ENCODE measurements at places on chromosomes 3 and 15.

- DNase-seq, result no peak
Observed at GRCh38 chr3:55483196-55484095, 3.7 kb downstream of the WNT5A start.

DNA sequence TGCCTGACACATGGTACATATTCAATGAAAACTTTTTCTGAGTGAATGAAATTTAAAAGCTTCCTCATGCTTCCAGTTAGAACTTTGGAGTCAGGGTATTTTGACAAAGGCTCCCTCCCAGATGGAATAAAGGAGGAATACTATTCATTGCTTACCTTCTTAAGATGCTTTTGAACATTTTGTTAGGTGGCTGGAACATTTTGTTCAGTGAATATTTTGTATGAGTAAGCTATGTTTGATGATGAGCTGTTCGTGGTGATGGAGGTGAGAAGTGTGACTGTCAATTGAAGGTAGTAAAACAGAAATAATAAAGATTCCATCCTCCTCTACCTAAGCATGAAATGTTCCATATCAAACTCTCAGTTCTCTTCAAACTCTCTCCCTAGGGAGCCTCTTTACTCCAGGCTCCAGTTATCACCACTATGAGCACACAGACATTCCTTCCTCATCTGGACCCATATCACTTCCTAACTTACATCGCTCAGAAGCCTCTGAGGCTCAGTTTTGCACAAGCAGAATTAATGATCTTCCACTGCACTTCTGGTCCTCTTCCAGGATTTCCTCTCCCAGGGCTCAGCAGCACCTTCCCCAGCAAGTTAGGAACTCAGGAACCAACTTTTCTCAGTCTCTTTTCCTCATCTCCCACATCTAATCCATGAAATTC, 2.5 kb upstream of the AQP9 start:
- DNase-seq, result no peak

DNA sequence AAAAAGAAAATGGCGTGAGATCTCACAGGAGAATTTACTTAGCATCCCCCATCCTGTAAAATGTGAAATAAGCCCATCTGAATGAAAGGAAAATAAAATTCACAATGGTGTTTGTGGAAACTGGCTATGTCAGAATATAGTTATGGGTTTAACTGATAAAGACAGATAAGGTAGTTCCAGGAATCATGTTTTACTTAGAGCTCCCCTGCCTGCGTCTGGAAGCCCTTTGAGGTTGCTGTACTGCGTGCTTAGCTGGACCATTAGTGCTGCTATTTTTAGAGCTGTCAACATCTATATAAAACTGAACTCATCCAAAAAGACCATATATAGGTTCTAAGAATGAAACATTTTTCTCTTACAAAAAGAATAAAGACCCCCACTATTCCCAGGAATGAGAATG, 130.8 kb downstream of the LSAMP start:
- DNase-seq, result no peak

- no peak for DNase-seq
Observed at GRCh38 chr15:27744641-27745040, 354.5 kb downstream of the OCA2 start.

DNA sequence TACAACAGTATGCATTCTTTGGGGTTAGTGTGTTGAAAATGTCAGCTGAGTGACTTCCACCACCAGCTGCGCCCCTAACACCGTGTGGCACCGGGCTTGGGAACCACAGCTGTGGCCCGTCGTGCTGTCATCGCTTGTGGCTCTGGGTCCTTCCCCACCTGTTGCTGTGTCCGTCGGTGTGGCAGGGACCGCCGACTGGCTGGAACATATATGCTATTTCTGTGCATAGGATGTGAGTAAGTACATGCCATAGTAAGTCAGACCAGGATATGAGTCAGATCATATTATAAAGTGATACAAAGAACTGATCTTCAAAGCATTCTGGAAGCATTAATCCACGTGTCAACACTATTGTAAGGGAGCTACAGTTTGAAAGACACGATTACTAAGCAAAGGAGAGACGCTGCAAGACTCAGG, 31.9 kb downstream of the EHD4 start:
- DNase-seq, result no peak

- DNase-seq, result no peak
Observed at GRCh38 chr3:58899159-58899952, 150.5 kb downstream of the CFAP20DC start.

DNA sequence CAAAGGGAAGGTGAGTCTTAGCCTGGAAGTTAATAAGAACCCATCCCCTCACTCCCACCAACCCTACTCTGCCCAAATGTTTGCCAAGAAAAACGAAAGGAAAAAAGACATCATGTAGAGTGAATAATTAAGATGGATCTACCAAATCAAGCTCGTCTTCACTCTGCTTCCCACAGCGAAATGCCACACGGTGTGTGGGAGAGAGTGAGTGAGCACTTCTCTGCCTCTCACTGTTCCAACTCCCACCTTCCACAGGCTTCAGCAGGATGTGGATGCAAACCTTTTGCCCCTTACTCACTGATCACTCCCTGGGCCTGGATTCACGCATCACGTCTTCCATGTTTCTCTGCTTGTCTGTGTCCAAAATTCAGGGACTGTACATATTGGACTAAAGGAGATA, 85.4 kb downstream of the WDR76 start:
- no peak for DNase-seq

DNA sequence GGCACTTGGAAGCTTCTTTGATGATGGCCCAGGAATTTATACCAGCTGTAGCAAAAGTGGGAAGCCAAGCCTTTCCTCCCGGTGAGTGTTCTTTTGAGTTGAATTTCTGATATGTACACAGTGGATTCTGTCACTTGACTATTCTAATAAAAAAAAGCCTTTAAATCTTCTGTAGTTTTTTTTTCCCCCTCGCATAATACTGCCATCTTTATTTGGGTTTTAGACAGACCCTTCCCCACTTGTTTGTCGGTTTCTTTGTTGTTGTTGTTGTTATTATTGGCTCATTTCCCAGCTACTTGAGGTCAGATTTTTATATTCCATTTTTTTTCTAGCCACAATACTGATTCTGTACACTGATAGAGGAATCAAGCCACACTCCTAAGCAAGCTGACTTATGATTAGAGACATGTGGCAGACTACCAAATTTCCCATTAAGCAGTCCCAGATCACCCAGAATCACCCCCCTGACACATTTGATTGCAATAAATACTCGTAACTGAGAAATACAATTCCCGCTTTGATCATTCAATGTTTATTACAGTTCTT, 122.4 kb upstream of the IL12A start:
- DNase-seq, result no peak

DNA sequence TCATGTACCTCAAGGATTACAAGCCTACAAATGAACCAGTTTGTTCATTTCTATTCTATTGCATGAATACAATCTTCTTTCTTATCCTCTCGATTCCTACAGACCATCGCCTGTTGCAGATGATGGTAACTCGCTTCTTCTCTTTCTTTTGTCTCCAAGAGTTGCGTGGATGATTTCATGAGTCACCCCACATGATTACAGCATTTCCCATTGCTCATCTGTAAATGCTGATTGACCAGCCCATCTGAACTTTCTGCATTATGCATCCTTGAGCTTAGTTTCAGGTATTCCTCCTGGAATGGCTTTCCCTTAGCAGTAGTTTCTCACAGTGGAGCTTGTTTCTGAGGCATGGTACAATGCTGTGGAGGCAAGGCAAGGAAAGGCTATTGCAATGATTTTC, 109.6 kb upstream of the TOPAZ1 start:
- no peak for DNase-seq

DNA sequence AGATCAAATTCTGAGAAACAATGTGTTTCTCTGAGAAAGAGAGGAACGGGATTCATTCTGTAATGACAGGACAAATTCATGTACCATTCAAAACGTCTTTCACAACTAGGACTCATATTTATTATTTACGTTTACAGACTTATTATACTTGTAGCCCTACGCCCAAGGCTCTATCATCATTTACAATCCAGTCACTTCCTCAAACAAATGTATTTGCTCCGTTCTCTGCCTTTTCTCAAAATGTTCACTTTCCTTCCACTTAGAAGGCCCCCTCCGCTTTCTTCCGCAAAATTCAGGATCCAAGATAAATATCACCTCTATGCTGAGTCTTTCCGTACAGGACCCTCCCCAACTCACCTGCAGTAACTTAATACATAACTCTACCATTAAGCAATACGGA, 745 bp downstream of the RSL24D1 start:
- DNase-seq, result no peak

DNA sequence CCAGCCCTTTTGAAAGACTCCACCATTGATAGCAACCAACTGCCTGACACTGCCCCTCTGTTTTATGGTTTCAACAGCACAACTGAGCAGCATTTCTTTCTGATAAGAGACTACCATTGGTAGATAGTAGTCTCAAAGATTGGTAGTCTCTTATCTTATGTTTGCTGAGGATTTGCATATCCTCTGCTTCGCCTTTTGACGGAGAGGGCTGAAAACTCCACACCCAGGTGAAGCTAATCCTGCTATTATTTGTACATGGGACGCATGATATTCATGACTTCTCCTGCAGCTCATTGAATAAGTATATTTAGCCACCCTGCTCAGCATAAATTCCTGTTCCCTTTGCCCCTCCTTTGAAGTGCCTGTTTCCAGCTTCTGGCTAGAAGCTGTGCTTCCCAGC, 119.4 kb upstream of the STRIT1 start:
- DNase-seq, result no peak

GRCh38 chr3:65665915-65666314, 372.8 kb downstream of the MAGI1 start:
- no peak for DNase-seq

DNA sequence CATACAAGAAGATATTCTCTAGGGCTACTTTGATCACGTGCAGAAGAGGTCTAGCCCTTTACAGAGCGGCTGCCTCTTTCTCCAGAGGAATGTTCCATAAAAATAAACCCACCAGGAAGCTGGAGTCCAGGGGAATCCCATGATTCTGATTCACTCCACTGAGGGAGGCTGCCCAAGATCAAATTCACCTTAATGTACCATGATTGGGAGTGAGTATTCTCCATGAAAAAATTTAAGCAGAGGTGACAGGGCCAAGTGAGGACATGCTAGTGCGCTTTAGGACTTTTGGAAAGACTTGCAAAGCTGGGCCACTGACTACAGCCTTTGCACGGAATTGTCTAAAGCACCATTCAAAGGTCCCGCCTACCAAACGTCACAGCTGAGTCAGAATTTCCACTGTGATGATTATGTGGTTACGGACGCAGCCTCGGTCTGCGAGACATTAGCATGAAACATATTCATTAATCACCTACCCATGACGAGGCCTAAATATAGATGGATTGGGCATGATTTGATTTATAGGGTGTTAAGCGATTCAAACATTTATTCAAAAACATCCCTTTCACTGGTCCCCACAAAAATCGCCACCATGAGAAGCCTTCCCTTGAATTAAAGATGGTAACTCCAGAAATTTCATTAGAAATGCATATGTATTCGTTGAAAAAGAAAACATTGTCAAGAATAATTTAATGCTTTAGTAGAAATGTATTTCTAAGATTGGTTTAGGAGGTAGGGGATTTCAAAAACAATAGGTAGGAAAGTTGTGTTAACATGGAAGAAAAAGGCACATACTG, 152.6 kb downstream of the GREM1 start:
- DNase-seq, result no peak

GRCh38 chr15:100786139-100786531, 93.5 kb upstream of the ALDH1A3 start:
- DNase-seq, result no peak

- DNase-seq, result no peak
Observed at GRCh38 chr3:14391033-14391432, 11.4 kb upstream of the SLC6A6 start.

GRCh38 chr15:58016581-58017175, 48.8 kb downstream of the ALDH1A2 start:
- DNase-seq, result no peak

GRCh38 chr3:15804553-15805095, 6.8 kb upstream of the ANKRD28 start:
- no peak for DNase-seq

DNA sequence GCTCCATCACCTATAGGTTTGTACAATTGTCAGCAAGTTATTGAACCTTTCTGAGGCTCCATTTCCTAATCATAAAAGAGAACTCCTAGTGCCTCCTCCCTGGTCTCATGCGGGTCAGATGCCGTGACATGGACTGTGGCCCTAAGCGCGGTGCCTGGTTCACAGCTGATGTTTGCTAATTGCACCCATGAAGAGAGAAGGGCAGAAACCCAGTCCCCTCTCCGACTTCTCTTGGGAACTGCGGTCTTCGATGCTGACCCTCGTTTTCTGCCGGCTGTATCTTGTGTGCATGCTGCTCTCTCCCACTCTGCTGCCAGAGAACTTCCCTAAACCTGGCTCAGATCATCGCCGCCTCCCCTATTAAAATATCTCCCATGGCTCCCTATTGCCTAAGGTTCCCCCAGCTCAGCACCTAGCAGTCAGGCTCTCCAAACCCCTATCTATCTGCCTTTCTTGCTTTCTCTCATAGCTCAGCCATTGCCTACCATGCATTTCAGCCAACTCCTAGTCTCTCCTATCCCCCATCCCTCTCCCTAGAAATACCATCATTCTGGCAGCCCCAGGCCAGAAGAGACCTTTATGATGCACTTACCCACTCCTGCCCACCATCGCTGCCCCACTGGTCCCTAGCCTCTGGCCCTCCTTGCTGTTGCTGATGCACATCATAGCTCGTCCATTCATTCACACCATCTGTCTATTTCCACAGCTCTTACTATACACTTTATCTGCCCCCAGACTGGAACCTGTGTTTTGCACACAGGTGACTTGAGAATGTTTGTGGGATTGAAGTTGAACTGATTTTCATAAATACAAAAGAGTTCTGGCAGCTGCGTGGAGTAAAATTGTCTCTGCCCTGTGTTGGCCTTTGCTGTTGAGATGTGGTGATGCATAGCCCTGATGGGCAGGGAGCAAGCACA, 6.6 kb downstream of the ISG20 start:
- DNase-seq, result no peak

- DNase-seq, result no peak
Observed at GRCh38 chr15:101018016-101018415, 98.9 kb downstream of the LRRK1 start.

- DNase-seq, result no peak
Observed at GRCh38 chr3:18302517-18302916, 122.6 kb downstream of the SATB1 start.

DNA sequence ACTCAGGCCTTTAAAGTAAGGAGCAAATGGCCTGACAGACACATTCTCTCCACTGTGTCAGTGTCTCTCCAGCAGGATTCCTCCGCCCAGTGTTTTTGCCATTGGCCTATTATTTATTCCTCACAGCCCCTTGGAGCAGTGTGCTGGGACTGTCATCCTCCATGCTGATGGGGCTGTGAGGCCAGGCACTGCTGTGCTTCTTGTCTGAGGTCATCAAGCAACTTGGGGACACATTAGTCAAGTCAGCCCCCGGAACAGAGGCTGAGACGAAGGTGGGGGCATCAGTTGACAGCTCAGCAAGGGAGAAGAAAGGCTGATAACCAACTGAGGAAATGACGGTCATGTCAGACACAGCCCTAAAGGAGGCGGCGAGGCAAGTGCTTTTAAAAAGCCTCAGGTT, 67.4 kb downstream of the XXYLT1 start:
- DNase-seq, result no peak

GRCh38 chr15:48761393-48762158, 49.3 kb downstream of the CEP152 start:
- DNase-seq, result no peak
